ENCODE measurements at places on chromosomes 7 and 10.
A peak's percentile ranks its signal among the peaks of the same experiment; 100 is the strongest.

GRCh38 chr10:24858288-24859270 is 93.8 kb downstream of the PRTFDC1 start:
- DNase-seq, result no peak

DNA sequence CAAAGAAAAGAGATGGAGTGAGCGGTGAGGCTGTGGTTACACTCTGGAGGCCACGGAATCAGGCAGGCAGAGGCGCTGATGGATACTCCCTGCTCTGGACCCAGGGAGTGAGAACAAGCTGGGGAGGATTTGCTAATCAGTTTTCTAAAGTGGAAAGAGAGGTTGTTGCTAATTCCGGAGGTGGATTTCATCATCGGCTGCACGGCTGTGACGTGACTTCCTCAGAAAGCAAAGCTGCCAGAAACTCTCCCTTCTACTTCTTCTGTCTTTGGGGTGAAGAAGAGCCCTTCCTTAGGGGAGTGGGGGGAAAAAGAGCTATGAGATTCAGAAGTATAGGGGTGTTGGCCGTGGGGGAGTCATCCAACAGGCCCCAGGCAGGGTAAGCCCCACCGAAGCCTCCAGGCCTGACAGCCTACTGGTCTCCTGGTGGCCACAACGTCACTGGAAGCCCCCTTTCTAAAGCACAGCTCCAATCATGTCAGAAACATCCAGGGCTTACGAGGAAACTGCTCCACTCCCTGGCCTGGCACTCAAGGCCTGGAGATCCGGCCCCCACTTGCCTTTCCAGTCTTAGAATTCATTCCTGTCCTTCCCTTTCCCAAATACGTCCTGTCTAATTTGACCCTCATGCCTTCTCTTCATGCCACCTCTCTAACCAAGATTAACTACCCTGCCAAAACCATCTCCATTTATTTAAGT is 114.5 kb downstream of the HIP1 start:
- DNase-seq, result no peak

GRCh38 chr7:127239814-127240213 is 12.9 kb downstream of the GRM8 start:
- DNase-seq, result peak; percentile 66

DNA sequence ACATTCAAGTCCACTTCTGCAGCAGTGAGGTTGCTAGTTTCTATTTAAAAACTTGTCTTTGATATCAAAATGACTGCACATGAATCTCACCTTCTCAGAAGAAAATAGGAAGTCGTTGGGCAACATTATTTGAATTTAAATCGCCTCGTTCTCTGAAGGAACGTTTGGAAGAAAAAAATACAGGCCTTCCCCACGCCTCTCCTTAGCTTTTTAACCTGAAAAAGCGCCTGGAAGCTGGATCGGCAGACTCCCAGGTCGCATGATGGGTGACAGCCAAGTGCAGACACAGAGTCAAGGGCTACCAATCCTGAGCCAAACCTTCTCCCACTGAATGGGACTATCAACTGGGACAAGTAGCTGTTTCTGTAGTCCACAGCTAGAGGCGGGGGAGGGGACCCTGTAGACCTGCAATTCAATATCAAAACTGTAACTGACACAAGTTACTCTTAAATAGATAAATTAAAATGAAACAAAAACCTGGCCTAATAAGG is 2.2 kb downstream of the FAM53B start:
- DNase-seq, result peak; percentile 83

- no peak for DNase-seq
These were observed 150.3 kb downstream of the HPSE2 start for GRCh38 chr10:99085358-99085757.

- DNase-seq, result peak; percentile 64
These were observed 645 bp upstream of the COPG2 start for GRCh38 chr7:130669085-130669700.

DNA sequence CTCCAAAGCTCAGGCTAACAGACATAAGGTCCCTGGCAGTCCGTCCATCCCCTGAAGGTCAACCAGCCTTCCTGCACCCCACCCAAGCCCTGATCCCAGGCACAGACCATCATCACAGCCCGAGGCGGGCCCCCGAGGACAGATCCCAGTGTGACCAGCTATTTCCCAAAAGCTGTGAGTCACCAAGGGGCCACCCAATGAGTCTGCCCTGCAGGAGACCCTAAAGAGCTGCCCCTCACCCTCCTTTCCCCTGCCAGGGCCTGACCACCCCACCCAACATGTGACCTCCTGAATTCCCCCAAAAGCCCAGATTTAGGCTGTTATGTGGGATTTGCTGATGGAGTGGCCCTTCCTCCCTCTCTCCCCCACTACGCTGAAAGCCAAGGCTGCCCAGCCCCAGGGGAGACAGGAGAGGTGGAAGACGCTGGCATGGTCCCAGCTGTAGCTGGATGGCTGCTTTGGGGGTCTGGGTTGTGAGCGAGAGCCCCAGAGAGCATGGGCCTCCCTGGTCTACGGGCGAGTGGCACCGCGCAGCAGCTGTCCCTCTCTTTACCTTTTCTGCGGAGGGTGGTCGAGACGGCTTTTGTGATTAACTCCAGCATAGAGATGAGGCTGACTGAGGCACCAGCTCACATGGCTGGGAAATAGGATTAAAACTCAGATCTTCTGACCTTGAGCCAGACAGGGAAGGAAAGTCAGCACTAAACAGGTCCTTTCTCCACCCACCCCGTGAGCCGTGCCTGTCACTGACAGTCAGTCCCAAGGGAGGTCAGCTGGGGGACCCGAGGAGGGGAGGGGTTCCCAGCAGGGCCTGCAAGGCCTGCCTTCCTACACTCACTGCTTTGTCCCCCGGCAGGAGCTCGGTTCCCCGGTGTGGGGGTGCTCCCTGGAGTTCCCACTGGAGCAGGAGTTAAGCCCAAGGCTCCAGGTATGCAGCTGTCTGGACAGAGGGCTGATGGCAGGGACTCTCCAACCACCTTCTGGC is 16.7 kb downstream of the ELN start:
- DNase-seq, result no peak

DNA sequence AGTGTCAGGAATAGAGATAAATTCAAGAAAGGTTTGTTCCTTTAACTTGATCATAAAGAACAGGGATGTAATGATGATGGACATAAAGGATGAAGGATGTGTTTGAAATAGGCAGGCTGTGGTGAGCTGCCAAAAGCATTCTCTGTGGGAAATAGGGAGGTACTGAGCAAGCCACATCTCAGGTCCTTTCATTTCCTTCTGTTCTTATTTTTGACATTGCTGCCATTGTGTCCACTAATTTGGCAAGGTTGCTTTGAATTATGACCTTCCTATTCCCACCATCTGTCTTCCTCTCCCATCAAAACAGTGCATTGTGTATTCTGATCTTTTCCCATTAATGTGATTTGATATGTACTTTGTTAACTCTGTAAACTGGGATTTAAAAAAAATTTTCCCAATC is 9.4 kb downstream of the SCRN1 start:
- DNase-seq, result no peak

DNA sequence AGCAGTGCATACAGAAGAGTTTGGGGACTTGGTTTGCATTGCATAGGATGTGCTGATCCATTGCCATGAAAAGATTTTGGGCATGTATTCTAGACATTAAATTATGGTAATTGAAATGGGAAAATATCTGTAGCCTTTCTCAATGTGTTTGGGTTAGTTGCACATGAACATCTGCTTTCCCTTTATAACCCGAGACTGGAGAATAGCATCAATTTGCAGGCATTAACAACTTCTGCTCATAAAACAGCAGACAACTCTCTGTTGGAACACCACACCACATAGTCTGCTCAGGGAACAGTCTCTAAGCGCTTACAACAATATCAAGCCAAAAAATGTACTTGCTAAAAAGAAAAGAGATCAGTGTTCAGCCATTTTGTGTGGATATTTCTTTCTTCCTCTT is 1391.1 kb upstream of the LRRTM3 start:
- DNase-seq, result no peak

DNA sequence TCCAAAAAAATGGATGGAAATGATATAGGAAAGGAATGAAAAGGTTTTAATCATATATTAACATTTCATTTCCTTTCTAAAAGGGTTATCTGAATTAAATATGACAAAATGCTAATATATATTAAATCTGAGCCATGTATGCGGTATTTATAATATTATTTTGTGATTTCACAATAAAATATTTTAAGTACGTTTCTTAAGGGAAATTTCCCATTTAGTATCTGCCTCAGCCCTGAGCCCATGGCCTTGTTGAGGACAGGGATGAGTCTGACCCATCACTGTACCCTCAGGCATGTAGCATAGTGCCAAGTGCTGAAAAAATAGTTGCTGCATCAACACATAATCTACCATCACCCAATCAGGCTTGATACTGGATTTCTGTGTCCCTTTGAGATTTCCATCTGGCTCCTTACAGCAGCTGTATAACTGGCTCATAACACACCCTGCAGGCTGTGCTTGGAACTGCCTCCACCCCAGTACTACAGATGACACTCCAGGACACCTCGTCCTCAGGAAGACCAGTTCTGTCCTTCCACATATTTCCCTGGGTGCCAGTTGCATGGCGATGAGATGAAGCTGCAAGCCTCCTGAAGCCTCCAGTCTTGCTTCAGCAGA is 59.4 kb upstream of the ASAH2 start:
- DNase-seq, result peak; percentile 69

DNA sequence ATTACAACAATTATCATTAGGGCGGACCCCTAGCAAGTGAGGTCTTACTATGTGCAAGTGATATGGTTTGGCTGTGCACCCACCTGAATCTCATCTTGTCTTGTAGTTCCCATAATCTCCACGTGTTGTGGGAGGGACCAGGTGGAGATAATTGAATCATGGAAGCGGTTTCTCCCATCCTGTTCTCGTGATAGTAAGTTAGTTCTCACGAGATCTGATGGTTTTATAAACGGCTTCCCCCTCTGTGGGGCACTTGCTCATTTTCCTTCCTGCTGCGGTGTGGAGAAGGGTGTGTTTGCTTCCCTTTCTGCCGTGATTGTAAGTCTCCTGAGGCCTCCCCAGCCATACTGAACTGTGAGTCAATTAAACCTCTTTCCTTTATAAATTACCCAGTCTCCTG is 96.1 kb upstream of the CDK6 start:
- DNase-seq, result no peak

DNA sequence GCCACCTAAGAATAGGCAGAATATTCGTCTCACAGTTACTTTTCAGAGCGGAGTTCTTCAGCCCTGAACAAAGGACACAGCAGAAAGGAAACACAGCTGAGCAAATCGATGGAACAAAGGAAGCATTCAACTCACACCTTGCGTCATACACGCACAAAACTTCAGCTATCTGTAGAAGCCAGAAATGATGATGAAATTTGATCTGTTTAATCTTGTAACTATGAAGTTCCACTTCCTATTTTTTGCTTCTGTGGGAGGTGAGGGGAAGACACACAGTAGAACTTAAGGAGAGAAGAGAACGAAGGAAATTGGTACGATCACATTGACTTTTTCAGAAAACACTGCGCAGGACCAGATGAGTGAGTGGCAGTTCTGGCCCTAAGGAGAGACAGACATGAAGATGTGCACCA is 26.2 kb downstream of the FAM171A1 start:
- DNase-seq, result peak; percentile 53

DNA sequence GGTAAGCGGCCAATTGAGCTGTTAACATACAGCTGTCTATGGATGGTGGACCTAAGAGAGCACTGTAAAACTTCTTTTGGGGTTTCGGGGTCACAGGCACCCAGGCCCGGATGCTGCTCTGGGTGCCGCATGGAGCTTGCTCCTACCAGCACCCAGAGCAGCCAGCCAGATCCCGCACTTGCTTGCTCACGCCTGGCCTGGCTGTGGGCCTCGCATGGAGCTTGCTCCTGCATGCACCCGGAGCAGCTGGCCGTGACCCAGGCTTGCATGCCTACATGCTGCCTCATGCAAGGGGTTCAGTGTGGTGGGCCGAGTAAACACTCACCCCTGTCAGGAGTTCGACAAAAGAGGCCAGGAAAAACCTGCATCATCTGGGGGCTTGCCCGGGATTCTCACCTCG is 896.9 kb downstream of the SORCS1 start:
- DNase-seq, result no peak

- DNase-seq, result no peak
These were observed 70.2 kb downstream of the PRTFDC1 start for GRCh38 chr10:24882047-24882698.

- no peak for DNase-seq
These were observed 571.0 kb downstream of the SH2D4B start for GRCh38 chr10:81108516-81109199.

DNA sequence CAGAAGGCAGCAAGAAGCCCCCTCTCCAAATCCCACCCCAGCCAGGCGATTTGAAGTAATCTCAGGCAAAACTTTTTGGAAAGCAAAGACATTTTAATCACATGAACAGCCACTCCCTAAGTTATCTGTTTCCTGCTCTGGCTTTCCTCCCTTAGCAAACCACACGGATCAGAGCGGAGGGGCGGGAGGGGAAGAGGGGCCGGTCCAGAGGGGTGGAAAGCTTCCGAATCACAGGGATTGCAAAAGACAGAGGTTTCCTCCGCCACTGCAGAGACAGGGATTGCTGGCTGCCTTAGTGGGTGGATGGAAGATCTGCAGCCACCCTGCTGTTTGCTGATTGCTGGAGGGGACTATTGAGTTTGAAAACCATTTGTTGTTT is 41.2 kb downstream of the ZCCHC24 start:
- DNase-seq, result no peak

- DNase-seq, result no peak
These were observed 110.9 kb downstream of the MAPK8 start for GRCh38 chr10:48417374-48417773.

DNA sequence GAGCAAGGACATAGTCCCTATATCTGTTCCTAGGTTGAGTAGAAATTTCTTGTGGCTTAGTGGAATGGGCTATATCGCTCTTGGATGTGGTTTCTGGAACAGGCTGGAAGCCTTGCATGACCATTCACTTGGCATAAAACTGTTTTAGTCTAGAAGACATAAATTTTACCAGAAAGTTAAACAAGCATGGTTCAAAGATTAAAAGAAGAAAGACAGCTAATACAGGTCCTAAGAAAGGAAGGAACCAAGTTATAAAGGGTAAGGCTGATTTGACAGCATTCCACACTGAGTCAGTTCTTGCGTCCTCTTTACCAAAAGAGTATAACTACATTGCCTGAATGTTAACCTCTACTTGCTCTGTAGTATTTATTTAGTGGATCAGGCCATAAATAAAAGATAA is 724.2 kb downstream of the SORCS1 start:
- no peak for DNase-seq

DNA sequence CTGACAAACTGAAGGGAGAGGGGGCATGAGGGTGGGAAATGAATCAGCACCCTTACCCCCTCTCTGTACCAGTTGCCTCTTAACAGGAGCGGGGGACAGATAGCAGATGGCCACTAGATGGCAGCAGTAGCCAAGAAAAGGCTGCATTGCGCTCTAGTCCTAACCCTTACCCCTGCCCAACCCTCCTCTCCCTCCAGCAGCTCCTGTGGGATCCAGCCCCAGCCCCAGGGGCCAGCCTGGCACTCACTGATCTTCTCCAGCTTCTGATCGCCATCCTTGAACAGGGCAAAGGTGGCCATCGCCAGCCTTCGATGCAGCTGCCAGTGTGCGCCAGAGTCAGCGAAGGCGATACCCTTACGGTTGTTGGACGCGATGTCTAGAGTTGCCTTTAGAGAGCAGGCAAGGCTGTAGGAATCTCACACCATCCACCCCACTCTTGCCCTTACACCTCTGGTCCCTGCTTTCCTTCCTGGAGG is 2.2 kb downstream of the CYP17A1 start:
- peak; percentile 93 for DNase-seq

Measured in Karpas-422 (cell line).